ENCODE measurements at places on chromosomes 1 and 21.

- DNase-seq: no peak
These were observed 556 bp downstream of the S100A1 start for GRCh38 chr1:153628638-153629342.

GRCh38 chr1:53108646-53109580, 33.5 kb downstream of the SLC1A7 start:
- no peak for DNase-seq

GRCh38 chr1:176957603-176958002, 206.9 kb downstream of the ASTN1 start:
- no peak for DNase-seq

- no peak for DNase-seq
These were observed 55.3 kb upstream of the SIM2 start for GRCh38 chr21:36643374-36644250.

DNA sequence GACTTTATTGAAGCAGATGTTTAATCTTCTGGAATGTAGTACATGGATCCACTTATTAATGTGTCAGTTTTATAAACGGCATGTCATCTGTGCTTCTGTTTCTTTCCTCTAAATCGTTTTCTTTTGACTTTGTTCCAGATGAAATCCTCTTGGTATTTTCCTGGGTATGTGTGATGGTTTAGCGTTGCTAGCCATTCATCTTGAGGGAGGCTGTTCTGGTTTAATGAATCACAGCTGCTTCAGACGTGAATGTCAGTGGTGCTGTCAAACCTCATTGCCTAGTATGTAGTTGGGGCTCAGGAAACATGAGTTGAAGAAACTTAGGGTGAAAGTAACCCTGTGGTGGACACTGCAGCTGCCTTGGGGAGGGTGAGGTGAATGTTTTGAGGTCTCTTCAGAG, 33.2 kb downstream of the KCNK1 start:
- no peak for DNase-seq

- DNase-seq: no peak
These were observed 107.9 kb downstream of the ZFYVE9 start for GRCh38 chr1:52249831-52250230.

GRCh38 chr1:53371121-53371666, 43.3 kb upstream of the LRP8 start:
- no peak for DNase-seq
